Ascending aorta (tissue), 2 donors: ENCODE measurements at places on chromosomes 12 and 14.

GRCh38 chr12:58850826-58851225, 69.5 kb downstream of the LRIG3 start:
- no peak for DNase-seq

GRCh38 chr12:65894624-65895390, 70.5 kb downstream of the HMGA2 start:
- DNase-seq: no peak

- DNase-seq: no peak
Measured at GRCh38 chr12:97464385-97465321, 2.0 kb downstream of the RMST start.

DNA sequence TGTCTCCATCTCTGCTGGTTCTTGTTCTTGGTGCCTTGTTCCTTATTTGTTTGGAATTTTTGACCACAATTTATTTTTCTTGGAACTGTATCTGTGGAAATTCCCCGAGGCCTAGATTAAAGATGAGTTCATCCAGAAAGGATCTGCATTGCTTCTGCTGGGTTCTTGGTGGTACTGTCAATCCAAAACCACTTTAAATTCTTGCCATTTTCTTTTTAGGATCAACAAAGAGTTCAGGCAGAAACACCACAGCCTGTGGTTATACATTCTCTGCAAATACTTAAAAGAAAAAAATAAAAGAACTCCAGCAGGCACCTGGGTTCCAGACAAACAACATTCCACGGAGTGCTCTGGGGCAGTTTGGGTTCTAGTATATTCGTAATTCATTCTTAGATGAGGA, 6.0 kb upstream of the VAMP1 start:
- DNase-seq: no peak

- DNase-seq: no peak
Measured at GRCh38 chr14:88044776-88045446, 40.0 kb downstream of the GPR65 start.

DNA sequence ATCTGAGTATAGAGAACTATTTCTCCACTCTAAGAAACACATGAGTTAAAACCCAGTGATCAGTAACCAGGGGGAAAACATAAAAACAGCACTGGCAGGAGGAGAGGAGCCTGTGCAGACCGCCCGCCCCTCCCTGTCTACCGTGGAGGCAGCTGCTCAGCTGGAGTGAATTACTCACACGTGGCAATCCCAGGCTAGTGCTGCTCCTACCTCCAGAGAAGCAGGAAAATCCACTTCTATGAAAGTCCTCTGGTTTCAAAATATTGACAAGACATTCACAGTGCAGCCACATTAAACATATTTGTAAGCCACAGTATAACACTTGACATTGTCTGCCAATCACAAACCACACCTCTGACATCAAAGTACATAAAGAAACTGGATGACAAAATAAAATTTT, 16.7 kb downstream of the TMEM132D start:
- DNase-seq: no peak

DNA sequence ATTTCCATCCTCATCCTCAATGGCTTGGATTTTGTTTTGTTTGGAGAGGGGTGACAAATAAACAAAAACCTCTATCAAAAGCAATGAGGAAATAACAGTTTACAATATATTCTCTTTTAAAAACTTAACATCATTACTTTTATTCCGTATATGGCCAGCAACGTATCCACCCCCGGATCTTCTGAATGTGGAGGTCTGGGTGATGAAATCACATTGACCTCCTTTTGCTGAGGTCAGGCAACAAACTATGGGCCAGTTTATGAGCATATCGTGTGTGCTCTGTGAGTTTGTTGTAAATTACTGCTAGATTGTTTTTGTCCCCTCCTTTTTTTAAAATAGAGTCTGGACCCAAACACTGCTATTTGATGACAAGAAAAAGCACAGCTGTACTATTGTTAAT, 178.1 kb downstream of the BCAT1 start:
- DNase-seq: no peak

DNA sequence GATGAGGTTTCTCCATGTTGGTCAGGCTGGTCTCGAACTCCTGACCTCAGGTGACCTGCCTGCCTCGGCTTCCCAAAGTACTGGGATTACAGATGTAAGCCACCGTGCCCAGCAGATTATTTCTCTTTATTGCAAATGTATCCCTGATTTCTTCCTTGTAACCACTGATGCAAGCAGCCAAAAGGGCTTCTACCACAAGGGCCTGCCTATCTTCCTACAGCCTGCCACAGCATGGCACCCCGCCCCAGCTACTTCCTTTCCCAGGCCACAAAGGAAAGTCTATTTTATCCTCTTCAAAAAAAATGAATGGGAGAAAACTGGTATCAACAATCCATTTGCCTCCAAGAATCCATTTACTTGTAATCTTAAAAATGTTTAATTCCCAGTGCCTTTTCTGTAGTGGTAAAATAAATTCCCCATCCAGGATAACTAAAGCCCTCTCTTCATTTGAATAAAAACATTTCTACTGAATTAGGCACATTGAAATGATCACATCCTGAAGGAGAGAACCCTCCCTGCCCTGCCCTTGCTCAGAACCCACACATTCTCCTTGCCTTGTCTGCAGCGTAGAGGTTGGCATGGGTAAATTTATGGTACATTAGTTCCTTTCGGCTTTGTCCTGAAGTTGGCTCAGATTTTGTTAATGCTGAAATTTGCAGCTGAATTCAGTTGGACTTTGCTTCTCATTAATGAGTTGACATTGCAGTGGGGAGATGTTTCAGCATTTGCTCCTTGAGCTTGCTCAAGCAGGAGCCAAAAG, 19.2 kb downstream of the GPHB5 start:
- no peak for DNase-seq

GRCh38 chr14:64581363-64581762, 31.6 kb downstream of the PPP1R36 start:
- no peak for DNase-seq

DNA sequence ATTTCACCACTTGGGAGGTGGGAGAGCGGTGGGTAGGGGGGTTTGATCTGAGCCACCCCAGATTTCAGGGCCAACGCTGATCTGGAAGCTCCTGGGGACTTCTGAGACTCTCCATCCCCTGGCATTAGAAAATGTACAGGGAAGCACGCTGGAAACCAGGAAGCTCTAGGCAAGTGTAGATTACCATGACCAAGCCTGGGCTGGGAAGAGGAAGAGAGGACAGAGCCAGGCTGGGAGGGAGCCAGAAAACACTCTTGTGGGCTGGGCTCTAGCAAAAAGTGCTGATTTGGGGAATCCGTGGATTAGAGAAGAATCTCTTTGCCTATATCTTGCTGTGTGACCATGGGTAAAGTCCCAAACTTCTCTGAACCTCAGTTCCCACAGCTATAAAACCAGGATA, 236.7 kb downstream of the BCL11B start:
- no peak for DNase-seq

DNA sequence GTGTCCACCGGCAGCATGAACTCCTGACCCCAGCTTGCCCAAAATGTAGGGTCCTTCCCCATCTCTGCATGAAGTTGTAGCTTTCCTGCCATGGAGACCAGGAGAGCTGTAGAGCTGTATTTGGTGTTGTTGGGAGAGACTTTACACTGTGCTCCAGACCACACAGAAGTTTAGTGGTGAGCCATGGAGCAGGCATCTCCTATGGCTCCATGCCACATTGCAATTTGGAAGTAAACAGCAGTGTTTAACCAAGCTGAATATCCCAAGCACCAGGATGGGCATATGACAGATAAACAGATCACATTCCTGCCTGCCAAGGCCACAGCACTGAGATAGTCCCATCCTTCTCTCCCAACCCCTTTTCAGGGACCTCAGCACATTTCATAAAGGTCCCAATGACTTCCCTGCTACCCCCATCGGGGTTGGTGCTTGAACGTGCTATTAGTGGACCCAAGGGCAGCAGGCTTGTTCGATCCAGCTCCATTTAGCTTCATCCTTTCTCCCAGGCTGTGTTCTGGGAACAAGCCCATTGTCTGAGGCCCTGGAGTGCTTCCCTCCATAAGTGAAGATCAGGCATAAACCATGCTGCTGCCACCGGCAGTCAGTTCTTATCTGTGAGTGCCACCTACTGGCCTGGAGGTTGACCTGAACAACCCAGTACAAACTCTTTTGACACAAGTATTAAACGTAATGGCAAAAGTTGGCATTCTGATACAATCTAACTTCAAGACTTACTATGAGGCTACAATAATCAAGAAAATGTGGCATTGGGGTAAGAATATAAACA, 172.3 kb upstream of the ATXN7L3B start:
- no peak for DNase-seq

GRCh38 chr12:5124401-5124800, 80.7 kb downstream of the KCNA5 start:
- no peak for DNase-seq

DNA sequence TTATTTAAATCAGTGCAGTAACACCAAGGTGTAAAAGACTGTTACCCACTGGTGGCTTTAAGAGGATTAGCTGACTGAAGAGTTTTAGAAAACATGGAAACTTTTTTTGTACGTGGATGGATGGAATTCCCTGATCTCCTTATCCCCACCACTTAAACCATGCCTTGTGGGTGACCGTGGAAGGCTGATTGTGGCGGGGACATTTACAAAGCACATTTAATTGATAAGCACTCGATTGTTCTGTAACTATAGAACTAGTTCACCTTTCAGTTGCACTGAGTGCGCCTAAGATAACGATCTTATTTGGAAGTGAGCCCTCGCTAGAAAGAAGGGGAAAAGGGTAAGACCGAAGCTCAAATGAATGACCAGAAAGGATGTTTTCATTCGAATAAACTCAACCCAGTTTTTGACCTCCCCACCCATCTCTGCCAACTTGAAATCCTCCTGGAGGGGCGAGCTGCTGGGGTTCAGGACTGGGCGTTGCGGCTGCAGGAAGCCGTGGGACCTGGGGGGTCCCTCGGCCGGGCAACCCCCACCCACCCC, 688 bp upstream of the RASSF3 start:
- DNase-seq: no peak

DNA sequence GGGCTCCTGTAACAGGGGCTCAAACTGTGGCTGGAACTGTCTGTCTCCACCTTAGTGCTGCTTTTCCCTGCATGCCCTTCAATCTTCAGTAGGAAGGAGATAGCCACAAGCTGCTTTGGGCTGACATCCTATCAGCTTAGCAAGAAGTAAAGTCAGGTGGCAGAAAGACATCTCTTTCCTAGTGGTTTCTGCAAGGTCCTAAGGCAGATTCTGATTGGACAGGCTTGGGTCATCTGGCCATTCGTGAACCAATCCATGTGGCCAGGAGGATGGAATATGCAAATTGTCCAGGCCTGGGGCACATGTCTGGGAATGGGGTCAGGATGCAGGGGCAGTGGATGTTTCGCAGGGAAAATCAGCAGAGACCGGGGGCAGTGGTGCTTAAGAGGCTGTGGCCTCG, 5.2 kb downstream of the RITA1 start:
- DNase-seq: no peak

- no peak for DNase-seq
Measured at GRCh38 chr12:66279123-66279712, 23.1 kb upstream of the HELB start.

DNA sequence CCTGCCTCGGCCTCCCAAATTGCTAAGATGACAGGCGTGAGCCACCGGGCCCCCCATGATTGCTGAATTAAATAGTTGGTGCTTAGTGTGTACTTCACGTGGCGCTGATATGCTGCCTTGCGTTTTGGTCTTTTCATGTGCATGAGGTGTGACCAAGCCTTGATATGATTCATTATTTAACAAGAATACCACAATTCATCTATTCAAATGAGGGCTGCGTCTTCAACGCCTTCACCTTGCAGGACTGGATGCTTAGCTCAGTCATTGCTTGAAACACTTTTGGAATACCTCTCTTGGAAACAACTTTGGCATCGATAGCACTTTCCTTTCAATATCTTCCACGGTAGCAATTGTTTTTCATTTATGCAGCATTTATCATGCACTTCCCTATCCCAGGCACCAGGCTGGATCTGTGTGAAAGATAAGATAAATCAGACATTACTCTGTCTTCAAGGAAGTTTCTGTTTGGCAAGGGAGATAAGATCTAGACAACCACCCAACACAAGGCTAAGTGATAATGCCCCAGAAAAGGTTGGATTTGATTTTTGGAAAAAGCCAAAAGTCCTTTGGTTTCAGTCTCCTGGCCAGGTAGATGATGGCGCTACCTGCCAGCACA, 1.3 kb upstream of the TEAD4 start:
- no peak for DNase-seq

DNA sequence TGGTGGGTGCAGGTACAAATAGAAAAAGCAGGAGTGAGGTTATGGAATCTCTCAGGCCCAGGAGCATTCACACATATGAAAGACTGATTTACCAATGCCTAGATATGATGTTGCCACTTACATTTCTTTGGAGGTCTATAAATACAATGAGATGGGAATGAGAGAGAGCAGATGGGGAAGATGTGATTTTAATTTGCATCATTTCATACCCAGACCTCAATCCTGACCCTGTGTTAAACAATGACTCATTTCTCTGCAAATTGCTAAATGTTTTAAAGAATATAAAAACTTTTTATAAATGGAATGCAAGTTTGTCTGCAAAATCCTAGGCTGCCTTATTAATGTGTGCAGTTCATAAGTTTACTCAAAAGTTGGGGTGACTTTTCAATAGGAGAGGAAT, 38.6 kb upstream of the GNG2 start:
- no peak for DNase-seq

GRCh38 chr12:20268121-20268732, 100.1 kb upstream of the PDE3A start:
- no peak for DNase-seq

GRCh38 chr14:96194657-96195431, 9.8 kb upstream of the BDKRB2 start:
- no peak for DNase-seq

GRCh38 chr14:78848234-78848820, 678.2 kb downstream of the NRXN3 start:
- no peak for DNase-seq

DNA sequence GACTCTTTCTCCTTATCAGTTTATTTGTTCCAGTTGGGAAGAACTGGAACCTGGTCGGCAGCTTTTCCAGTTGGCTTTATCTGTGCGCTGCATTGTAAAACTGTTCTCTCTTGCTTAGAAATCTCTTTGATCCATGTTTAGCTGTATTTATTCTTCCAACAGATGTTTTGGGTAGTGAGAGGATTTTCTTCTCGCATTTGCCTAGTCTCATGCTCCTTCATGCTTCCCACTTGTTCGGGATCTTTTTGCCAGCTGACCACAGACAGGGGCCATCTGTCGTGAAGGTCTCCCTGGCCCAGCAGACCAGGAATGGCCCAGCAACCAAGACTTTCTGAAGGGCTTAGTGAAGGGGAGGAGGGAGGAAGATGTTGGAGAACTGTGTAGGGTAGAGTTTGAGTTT, 21.6 kb downstream of the NTF3 start:
- DNase-seq: no peak

DNA sequence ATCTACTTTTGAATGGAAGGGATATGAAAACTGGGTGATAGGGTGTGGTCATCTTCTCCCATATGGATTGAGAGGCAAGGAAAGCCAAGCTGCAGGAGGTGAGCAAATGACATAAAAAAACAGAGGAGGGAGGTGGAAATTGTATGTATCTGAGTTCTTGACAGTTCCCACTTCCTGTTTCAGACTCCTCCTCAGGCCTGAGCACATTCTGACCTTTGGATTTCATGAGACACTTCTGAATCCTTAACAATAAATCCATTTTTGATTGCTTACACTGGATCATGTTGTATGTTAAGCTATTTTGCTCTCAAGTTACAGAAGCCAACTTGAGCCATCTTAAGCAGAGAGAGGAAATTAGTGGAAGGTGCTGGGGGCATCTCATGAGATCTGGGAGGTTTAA, 11.6 kb upstream of the SRSF5 start:
- no peak for DNase-seq
